ENCODE measurements at places on chromosomes 6 and 20.

- peak; percentile 28 for DNase-seq
Measured at GRCh38 chr6:119350202-119350951, 816 bp upstream of the MAN1A1 start.

DNA sequence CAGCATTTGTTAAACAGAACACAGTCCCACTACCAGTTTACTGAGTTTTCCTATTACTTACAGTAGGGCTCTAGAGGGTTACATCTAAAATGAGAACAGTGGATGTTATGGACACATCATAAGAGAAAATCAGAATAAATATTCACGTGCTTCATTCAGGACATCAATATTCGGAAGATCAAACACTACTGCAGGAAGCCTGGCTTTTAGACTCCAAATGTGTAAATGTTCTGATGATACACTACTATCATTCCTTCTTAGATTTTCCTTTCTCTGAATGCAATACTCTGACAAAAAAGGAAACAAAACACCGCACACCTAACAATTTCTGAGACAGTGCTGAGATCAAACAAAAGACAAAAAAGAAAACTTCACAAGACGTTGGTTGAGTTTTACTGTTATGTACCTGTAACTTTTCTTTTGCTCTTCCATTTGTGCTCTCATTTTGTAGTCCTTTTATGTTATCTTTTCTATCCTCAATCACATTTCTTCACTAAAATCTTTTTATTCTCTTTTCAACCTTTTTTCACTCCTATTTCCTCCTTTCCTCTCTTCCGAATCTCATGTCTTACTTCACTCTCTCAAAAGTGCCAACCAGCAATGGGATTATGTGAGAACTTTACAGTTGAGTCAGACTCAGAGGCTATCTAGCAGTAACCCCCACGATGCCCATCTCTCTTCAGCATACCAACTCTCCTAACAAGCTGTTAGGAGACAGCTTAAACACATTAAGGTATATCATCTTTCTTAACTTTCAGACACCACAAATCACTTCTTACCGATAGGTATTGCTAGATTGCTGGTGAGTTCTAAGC is 1.7 kb downstream of the FAM184A start:
- DNase-seq = no peak

GRCh38 chr6:169174516-169175359 is 78.9 kb downstream of the THBS2 start:
- DNase-seq = no peak

DNA sequence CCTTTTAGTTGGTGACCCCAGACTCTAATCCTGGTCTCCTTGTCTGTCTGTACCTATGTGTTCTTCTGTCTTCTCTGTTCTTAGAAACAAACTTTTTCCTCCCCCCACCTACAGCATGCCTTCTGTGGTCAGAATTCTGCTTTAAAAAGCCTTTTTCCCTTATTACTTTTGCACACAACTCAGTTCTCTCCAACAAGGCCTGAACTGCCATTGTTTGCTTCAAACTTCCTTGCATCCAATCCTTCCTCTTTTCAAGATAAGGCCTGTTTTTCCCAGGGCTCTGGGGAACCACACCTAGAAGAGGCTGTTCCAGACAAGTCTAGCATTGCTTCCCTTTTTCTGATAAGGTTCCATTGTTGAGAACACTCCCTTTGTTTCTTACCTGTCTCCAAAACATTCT is 22.2 kb upstream of the NCOA3 start:
- no peak for DNase-seq

- DNase-seq = no peak
Measured at GRCh38 chr6:11514672-11515071, 22.9 kb upstream of the TMEM170B start.

- no peak for DNase-seq
Measured at GRCh38 chr20:53949319-53949839, 121.0 kb downstream of the BCAS1 start.

GRCh38 chr6:152129691-152130151 is 322.2 kb downstream of the ESR1 start:
- no peak for DNase-seq

- DNase-seq = peak; percentile 81
Measured at GRCh38 chr20:50163570-50164317, 10.2 kb upstream of the PEDS1 start.

DNA sequence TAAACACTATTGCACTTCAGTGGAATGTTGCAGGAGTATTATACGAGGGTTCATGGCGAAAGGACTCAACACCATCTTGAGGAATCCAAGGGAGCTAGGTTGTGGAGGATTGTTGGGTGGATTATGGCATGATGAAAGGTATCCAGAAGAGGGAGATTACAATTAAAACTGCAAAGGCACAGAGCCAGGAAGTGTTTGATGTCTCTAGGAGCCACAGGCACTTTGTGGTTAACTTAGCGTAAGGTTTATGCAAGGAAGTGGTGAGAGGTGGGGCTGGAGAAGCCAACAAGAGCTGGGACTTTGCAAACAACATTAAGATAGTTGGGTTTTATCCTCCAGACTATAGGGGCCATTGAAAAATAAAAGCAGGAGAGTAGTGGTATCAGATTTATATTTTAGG is 86.6 kb upstream of the TPD52L1 start:
- no peak for DNase-seq

GRCh38 chr6:43883847-43884651 is 114.0 kb downstream of the VEGFA start:
- DNase-seq = no peak

DNA sequence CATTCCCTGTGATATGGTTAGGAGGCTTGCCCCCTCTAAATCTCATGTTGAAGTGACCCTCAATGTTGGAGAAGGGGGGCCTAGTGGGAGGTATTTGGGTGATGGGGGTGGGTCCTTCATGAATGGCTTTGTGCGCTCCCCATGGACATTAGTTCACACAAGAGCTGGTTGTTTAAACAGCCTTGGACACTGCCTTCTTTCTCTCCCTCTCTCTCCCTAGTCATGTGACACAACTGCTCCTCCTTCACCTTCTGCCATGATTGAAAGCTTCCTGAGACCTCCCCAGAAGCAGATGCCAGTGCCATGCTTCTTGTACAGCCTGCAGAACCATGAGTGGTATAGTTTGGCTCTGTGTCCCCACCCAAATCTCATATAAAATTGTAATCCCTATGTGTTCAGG is 117.2 kb upstream of the SLC22A16 start:
- DNase-seq = no peak

Data from SK-N-DZ (cell line).